Fibroblast of gingiva (primary cell): ENCODE measurements at places on chromosomes 11 and 22.

DNA sequence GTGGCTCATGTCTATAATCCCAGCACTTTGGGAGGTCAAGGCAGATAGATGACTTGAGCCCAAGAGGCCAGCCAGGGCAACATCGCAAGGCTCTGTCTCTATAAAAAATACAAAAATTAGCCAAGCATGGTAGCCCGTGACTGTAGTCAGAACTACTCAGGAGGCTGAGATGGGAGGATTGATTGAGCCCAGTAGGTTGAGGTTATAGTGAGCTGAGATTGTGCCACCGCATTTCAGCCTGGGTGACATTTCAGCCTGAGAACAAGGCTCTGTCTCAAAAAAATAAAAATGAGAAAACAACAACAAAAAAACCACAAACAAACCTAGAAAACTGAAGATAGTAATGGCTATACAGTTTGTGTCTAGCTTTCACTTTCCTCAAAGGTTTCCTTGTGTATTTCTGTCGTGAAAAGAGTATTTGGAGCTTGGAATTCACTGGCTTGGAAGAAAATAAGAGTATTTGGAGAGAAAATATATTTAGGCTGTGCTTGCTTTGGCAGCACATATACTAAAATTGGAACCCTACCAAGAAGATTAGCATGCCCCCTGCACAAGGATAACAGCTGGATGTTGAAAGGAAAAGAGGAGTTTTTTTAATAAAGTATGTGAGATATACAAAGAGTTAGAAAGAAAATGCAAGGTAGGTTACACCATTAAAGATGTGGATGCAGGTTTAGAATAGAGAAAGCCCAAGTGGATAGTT, 3.9 kb upstream of the BIRC3 start:
- no peak for DNase-seq

DNA sequence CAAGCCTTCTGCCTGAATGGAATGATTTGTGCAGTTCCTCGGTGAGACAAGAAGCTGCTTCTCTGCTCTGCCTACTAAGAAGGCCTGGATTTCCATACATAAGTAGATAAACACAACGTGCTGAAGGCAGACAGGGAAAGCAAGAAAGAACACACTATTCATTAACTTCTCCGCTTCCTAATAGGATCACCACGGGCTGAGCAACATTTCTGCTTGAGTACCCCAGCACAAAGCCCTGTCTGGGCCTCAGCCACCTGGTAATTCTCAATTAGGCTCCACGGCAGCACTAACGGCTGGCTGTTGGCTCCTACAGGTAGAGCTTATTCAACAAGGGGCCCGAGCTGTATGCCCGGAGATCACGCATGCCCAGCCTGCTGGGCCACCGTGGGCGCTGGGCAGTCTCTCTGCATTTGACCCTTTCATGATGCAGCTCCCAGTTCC, 1156.6 kb downstream of the TBC1D22A start:
- no peak for DNase-seq

- DNase-seq = no peak
Measured at GRCh38 chr22:49205483-49205800, 622.2 kb downstream of the BRD1 start.

GRCh38 chr11:94840209-94840608, 72.1 kb downstream of the AMOTL1 start:
- peak; percentile 76 for DNase-seq

DNA sequence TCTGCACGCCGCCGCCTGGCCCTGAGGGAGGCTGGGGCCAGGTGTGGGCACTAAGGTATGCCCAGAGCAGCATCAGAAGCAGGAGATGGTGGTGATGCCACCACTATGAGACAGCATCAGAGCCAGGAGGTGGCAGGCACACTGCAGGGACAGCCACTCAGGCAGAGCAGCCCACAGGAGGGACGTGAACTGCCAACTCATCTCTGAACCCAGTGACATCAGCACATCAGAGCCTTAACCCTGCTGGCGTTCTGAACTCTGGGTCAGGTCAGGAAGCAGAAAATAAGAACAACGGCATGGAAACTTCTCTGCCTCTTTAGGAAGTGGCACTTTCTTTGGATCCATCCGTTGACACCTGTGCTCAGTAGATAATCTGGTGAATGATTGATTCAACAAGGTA, 14.7 kb upstream of the IFT27 start:
- no peak for DNase-seq

DNA sequence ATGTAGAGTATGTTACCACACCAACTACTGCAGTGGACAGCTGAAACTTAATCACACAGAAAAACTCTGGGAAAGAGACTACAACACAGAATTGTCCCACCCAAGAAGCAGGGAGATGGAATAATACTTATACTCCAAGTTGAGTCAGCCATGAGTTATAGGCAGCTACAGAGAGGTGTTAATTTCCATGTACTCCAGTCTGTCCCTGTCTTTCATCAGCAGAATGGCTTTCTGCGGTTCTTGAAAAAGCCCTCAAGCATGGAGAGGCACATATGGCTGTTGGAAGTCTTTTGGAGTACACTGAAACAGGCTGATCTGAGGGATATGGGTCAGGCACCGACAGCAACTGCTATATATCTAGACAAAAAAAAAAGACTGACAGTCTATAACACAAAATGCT, 219.5 kb downstream of the DLG2 start:
- DNase-seq = no peak

DNA sequence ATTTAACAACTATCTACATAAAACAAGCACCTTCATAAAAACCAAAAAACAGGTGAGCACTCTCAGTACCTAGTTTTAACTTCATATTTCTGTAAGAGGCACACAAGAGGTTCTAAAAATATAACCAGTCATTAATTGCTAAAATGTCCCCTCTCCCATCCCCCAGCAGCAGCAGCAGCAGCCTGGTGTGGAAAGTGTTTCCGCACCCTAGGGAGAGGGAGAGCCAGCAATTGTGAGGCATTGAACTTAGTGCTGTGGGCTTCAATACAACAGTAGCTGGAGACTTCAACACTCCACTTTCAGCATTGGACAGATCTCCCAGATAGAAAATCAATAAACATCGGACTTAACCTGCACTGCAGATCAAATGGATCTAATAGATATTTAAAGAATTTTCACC, 1158.5 kb downstream of the JRKL start:
- no peak for DNase-seq

- DNase-seq = no peak
Measured at GRCh38 chr22:47816121-47816862, 1053.8 kb downstream of the TBC1D22A start.

DNA sequence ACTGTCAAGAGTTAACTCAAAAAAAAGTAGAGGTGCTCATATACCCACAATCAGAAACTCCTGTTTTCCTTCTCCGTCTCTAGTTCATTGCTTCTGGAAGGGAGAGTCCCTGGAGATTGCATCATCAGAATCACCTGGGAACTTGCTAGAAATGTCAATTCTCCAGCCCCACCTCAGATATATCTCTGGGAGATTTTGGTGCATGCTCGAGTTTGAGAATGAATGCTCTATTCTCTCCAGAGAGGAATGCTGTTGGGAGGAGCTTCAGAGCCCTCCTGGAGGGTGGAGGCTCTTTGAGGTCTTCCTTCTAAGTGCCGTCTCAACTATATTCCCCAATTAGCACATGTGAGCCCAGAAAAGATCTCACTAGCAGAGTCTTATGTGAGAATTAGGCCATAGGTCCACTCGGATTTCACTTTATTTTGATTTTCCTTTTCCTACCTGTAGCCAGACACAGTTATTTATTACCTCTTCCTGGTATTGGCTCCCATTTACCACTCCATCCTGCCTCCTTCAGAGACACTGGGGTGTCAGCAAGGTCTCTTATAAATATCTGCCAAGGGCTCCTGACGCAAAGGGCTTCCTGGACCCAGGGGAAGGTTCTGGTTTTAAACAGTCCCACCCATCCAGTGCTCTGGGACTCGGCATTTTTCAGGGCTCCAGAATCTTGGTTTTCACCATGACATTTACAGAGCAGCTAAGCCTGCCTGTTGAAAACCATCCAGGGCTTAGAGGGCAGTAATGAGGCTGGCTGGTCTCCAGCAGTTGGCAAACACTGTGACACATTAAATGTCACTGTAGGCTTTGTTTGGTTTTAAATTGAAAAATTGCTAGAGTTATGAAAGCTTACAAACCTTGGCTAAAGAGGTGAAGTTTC, 136.2 kb downstream of the CD44 start:
- peak; percentile 88 for DNase-seq

GRCh38 chr11:16217631-16218030, 138.7 kb downstream of the SOX6 start:
- no peak for DNase-seq

GRCh38 chr22:24106385-24107381, 74.6 kb upstream of the SUSD2 start:
- no peak for DNase-seq

DNA sequence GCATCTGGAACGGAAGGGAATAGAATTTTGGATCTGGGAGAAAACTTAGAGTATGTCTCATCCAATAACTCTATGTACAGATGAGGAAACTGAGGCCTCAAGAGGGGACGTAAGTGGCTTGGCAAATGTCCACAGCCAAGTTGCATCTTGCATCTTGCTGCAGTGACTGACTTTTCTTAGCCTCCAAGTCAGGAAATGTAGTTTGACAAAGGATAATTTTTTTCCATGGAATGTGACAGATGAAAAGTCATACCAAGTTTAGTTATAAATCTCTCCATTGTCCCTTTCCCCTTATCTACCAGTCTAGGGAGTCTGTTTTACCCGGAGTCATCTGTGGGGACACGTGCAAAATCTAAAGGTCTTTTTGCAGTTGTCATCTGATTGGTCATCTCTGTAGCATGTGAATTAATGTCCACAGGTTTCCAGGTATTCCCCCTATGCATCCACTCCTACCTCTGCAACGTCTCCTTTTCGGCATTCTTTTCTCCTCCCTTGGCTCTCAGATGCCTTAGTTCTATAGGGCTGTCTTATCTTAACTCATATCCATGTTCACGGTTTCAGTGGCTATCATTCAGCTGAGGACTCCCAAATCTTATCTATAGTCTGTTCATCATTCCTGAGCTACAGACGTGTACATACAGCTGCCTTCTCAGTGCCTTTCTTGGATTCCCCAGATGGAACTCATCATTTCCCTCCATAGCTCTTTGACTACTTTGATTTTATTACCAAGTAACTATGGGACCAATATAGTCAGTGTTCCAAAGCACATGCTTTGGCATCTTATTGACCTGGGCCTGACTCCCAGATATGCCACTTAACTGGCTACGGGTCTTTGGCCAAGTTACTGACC, 139.5 kb upstream of the TIMP3 start:
- DNase-seq = peak; percentile 4

- no peak for DNase-seq
Measured at GRCh38 chr11:81886406-81887075, 847.1 kb downstream of the FAM181B start.

GRCh38 chr11:75602951-75603350, 40.9 kb downstream of the SERPINH1 start:
- DNase-seq = no peak

- no peak for DNase-seq
Measured at GRCh38 chr11:69696749-69697468, 6.9 kb downstream of the FGF19 start.

DNA sequence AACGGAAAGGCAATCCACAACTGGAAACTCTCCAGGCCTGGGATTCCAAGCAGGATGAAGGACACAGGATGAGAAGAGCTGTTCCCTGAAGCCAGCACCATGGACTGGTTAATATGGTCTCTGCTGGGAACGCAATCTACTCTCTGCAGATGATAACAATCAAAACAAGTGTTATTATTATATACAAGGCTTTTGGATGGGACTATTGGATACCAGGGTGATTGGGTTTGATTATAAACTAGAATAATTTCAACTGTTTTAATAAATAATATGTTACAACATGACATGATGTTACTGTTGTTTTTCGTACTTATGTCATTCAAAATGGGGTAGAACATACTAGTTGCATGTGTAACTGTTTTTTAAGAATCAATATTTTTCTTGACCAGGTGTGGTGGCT, at the start of gene OR52R1:
TSS of gene OR52R1 (minus strand) at position 101 of the 400 bp plus-strand sequence. CDS start at position 101, 0 bp downstream.
- no peak for DNase-seq

- peak; percentile 73 for DNase-seq
Measured at GRCh38 chr11:69674267-69674885, 777 bp downstream of the LTO1 start.

DNA sequence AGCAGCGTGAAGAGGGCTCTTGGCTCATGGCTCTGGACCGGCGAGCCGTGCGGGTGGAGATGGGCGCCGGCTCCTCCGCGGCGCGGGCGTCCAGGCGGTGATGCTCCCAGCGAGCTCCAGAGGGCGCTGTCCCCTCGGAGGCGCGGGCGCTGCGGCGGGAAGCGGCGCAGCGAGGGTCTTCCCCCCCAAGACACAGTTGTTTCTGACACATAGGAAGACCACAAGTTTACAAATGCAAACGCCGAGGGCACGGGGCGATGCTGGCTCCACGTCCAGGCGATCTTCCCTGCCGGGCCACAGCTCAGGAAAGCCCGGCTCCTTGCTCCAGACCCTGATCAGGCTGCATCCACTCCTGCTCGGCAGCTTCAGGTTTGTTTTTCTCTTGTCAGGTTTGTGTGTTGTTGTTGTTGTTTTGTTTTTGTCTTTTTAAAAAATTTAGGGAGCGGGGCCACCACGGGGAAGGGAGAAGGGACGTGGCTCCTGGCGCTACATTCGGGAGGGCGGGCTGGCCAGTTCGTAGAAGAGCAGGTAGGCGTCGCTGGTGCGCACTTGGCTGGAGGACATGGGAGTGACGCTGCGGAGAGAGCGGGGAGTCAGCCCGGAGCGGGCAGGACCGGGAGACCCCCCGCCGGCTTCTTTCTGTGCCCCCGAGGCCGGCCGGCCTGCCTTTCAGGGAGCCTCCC, 10.0 kb upstream of the MFRP start:
- peak; percentile 61 for DNase-seq

- peak; percentile 95 for DNase-seq
Measured at GRCh38 chr11:122197066-122197987, 81.3 kb upstream of the BLID start.

DNA sequence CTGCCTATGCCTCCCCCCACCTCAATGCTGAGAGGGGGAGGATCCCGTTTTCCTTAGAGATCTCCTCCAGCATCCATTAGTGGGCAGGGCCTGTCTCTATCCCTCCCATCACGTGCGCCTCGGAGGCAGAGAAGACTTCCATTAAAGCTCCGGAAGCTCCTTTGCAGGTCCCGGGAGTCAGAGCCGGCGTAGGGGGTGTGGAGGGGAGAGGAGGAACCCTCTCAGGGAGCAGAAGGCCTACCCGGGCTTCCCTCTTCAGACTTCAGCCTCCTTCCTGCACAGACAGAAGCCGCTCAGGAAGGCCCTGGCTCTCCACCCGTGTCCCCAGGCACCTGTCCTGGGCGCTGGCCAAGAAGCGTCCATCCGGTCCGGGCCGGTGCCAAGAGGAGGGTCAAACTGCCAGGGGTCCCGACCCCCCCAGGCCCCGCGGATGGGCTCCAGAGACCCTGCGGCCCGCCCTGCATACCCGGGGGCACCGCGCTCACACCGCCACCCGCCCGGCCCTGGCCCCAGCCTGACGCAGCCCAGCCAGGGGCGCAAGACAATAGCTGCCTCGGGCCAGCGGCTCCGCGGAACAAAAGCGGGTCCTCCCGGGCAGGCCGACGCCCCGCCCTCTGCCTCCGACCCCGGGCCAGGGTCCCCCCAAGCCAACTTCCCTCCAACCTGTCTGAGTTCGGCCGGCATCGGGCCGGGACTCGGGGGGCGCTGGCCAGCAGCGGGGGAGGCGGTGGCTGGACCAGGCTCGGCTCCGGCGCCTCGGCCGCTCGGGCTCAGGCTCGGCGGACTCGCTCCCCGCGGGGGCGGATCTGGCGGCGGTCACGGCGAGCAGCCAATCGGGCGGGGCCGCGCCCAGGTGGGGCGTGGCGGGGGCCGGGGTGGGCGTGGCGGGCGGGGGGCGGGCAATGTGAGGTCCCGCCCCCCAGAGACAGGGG, 29.9 kb downstream of the ARVCF start:
- DNase-seq = peak; percentile 54

- DNase-seq = no peak
Measured at GRCh38 chr11:15333407-15333806, 218.7 kb downstream of the INSC start.
